ENCODE measurements at places on chromosomes 11 and 22. TPM values are rescaled to one million over a fixed set of nuclear protein-coding genes. Genes with fewer than 3 reads are reported as not detected.

- DNase-seq, result no peak
- H3K4me1 ChIP-seq, result peaks cover 32% of the 10 kb centered on the region
- peaks cover 2% of the 10 kb centered on the region for H3K36me3 ChIP-seq
- H3K27ac ChIP-seq, result peak overlapping the region; percentile 14
- peaks cover 11% of the 10 kb centered on the region for H3K27me3 ChIP-seq
Observed at GRCh38 chr11:76785513-76785912, 2.4 kb downstream of the TSKU start.

GRCh38 chr11:59967677-59968394, 4.0 kb downstream of the OOSP4A start:
- no peak overlapping the region for H3K4me3 ChIP-seq
- no peak overlapping the region for H3K27ac ChIP-seq
- DNase-seq, result no peak
- H3K4me1 ChIP-seq, result no peaks in the 10 kb centered on the region
- H3K36me3 ChIP-seq, result no peaks in the 10 kb centered on the region

DNA sequence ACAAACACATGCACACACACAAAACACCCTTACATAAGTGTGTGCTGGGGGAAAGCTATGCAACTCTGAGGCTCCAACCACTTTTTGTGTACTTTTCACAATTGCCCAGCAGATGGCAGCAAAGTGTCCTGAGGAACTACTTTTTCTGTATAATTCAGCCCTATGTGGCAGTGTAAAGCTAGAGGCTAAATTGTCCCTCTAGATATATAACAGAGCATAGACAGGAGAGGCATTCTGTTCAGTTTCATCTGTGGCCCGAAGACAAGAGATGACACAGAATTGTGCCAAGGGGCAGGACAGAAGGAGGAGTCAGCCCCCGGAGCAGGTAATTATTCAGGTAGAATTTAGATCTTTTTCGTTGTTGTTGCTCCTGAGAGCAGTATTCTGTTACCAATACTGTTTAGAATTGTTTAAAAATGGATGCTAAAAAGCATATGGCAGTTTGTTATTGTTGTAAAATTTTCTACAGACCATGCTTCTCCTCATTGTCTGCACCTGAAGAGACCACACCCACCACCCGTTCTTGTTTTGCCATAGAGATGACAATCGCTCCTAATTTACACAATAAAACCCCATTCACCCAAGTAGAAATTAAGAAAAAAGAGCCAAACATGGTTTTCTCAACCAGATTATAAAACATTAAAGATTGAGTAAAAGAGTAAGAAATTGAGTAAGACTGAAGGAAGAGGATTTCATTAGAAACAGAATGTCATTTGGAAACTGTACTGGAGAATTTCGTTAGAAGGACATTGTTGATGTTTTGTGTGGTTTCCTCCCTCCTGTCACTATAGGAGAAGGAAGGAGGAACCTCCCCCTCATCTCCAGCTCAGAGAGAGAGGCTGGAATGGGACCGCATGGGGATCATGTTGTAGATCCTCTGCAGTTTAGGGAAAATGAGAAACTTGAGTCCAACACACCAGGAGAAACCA, 14.5 kb upstream of the MS4A7 start:
- DNase-seq, result peak; percentile 55
- no peaks in the 10 kb centered on the region for H3K4me1 ChIP-seq
- H3K4me3 ChIP-seq, result no peak overlapping the region
- H3K27ac ChIP-seq, result no peak overlapping the region

The HDHD5 gene
- total RNA-seq, result 22.9 TPM

- H3K36me3 ChIP-seq, result no peaks in the 10 kb centered on the region
- no peak for DNase-seq
- H3K27me3 ChIP-seq, result no peaks in the 10 kb centered on the region
- no peak overlapping the region for H3K27ac ChIP-seq
- H3K4me3 ChIP-seq, result no peak overlapping the region
Observed at GRCh38 chr11:109845437-109845836, 247.8 kb upstream of the ZC3H12C start.

- no peak overlapping the region for H3K27ac ChIP-seq
- H3K4me1 ChIP-seq, result no peaks in the 10 kb centered on the region
- H3K27me3 ChIP-seq, result peaks cover 13% of the 10 kb centered on the region
- H3K36me3 ChIP-seq, result no peaks in the 10 kb centered on the region
- no peak overlapping the region for H3K4me3 ChIP-seq
Observed at GRCh38 chr11:83522911-83523310, 236.7 kb upstream of the CCDC90B start.

The HORMAD2 gene
- not detected for total RNA-seq

- H3K27ac ChIP-seq, result no peak overlapping the region
- no peak for DNase-seq
- no peak overlapping the region for H3K4me3 ChIP-seq
- H3K27me3 ChIP-seq, result no peaks in the 10 kb centered on the region
Observed at GRCh38 chr11:86464509-86465221, 90.0 kb downstream of the CCDC81 start.

- no peak overlapping the region for H3K4me3 ChIP-seq
- DNase-seq, result peak; percentile 77
- H3K27ac ChIP-seq, result no peak overlapping the region
- H3K27me3 ChIP-seq, result no peaks in the 10 kb centered on the region
- no peaks in the 10 kb centered on the region for H3K4me1 ChIP-seq
- H3K36me3 ChIP-seq, result peaks cover 34% of the 10 kb centered on the region
Observed at GRCh38 chr11:12769834-12770345, 95.7 kb downstream of the TEAD1 start.

GRCh38 chr11:79199729-79200354, 241.0 kb downstream of the TENM4 start:
- H3K4me3 ChIP-seq, result no peak overlapping the region
- no peak overlapping the region for H3K27ac ChIP-seq
- no peaks in the 10 kb centered on the region for H3K27me3 ChIP-seq
- DNase-seq, result no peak

DNA sequence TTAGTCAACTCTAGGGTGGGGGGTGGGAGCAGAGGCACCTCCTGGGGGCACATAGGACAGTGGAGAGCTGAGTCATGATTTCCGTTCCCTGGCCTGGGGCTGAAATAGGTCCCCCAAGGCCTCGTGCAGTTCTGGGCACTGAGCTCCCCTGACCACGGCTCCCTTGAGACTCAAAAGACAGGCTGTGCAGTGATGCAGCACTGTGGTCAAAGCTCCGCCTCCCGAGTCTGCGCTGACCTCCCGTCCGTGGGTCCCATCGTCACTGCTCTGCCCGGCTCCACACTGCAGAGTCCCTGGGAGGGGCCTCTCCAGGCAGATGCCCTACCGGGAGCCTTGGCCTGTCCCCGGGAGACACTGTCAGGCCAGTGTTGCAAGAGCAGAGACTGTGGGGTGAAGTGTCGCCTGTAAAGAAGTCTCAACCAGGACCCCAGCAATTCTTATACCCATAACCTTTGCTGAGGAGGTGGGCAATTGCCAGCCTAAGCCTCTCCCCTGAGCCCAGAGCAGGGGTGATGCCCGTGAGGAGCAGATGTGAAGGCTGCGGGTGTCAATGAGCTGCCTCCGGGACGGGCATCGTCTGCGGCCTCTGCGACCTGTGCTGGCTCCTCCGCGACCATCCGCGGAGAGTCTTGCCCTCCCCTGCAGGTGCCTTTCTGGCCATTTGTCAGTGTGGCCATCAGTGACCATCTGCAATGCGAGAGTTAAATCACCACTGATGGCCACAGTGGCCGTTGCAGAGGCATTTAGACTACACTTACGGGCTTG, 877.3 kb downstream of the BRD1 start:
- H3K4me3 ChIP-seq, result no peak overlapping the region
- DNase-seq, result no peak
- no peaks in the 10 kb centered on the region for H3K27me3 ChIP-seq
- H3K4me1 ChIP-seq, result no peaks in the 10 kb centered on the region
- H3K36me3 ChIP-seq, result peaks cover 7% of the 10 kb centered on the region

The KDM4E gene
- total RNA-seq, result not detected

The SLC6A5 gene
- not detected for total RNA-seq

DNA sequence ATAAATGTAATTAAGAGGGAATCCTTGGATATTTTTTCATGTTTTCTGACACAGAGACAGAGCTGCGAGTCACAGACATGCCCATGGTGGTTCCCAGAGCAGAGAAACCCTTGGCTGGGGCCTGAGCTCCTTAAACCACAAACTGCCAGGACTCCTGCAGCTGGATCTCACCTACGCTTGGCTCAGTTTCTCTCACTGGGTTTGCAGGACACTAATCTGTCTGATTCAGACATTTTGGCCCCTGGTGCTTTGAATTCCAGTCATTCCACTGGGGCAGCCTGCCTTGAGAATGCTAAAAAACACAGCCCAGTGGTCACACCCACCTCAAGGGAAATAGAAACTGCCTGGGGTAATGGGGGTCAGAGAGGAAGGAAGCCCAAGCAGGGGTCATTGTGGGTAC, 122.6 kb downstream of the CCDC81 start:
- H3K4me3 ChIP-seq, result 0 out of 2 replicates have a peak overlapping the region, but pooled peaks have one; percentile 5
- no peaks in the 10 kb centered on the region for H3K36me3 ChIP-seq
- H3K27ac ChIP-seq, result peak overlapping the region; percentile 37
- no peaks in the 10 kb centered on the region for H3K27me3 ChIP-seq

The MMP27 gene
- total RNA-seq, result not detected

- no peaks in the 10 kb centered on the region for H3K36me3 ChIP-seq
- DNase-seq, result peak; percentile 33
- peaks cover 17% of the 10 kb centered on the region for H3K27me3 ChIP-seq
- no peaks in the 10 kb centered on the region for H3K4me1 ChIP-seq
Observed at GRCh38 chr22:38051900-38052862, 5.0 kb upstream of the PICK1 start.

The PARVA gene
- total RNA-seq, result 197 TPM

DNA sequence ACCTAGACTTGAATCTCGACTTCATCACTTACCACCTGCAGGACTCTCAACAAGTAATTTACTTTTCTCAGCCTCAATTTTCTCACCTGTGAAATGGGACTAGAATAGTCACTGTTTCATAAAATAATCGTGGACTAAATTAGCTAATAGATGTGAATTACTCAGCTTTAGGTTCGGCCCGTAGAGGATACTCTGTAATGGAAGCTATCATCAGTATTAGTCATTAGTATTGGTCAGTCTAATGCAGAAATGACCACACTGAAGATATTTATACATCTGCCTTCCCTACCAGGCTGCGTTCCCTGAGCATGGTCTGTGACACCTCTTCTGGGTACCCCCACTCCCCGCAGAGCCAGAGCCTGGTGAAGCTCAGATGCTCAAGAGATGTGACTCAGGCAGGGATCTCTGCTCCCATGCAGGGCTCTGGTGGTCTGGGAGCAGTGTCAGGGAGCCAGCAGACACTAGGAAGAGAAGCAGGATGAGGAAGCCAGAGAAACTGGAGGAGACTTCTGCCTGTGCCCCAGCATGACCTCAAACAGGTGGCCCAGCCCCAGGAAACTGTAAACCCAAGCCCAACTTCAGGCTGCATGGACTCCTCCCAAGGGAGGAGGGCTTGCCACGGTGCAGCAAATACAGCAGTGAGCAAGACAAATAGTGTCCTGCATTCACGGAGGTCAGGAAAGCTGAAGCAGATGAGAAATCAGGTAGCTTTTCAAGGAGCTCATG, 88.0 kb upstream of the E2F8 start:
- no peak for DNase-seq
- peaks cover 38% of the 10 kb centered on the region for H3K27me3 ChIP-seq
- H3K36me3 ChIP-seq, result no peaks in the 10 kb centered on the region
- H3K4me3 ChIP-seq, result no peak overlapping the region
- H3K4me1 ChIP-seq, result no peaks in the 10 kb centered on the region

The ZNF214 gene
- total RNA-seq, result 1.8 TPM

- H3K27me3 ChIP-seq, result no peaks in the 10 kb centered on the region
- H3K27ac ChIP-seq, result no peak overlapping the region
- no peaks in the 10 kb centered on the region for H3K36me3 ChIP-seq
Observed at GRCh38 chr11:132123854-132124835, 753.7 kb downstream of the NTM start.

All from HFFc6 (cell line).